ENCODE measurements at places on chromosomes 7 and 10.

- DNase-seq = no peak
Observed at GRCh38 chr10:71501402-71501801, 104.7 kb downstream of the CDH23 start.

- no peak for DNase-seq
Observed at GRCh38 chr7:13845601-13846000, 143.9 kb downstream of the ETV1 start.

- DNase-seq = no peak
Observed at GRCh38 chr7:14013898-14014297, 24.4 kb upstream of the ETV1 start.

GRCh38 chr7:100589341-100589947 lies 3.3 kb downstream of the FBXO24 start:
- no peak for DNase-seq

- no peak for DNase-seq
Observed at GRCh38 chr7:4100691-4101090, 581.4 kb upstream of the FOXK1 start.

GRCh38 chr10:126011995-126012394 lies 115.6 kb downstream of the FANK1 start:
- DNase-seq = no peak

- DNase-seq = no peak
Observed at GRCh38 chr10:95414844-95415485, 124.2 kb upstream of the PDLIM1 start.

- no peak for DNase-seq
Observed at GRCh38 chr7:121273467-121274167, 55.2 kb upstream of the WNT16 start.

GRCh38 chr10:100006243-100006886 lies 3.4 kb downstream of the DNMBP start:
- DNase-seq = no peak

DNA sequence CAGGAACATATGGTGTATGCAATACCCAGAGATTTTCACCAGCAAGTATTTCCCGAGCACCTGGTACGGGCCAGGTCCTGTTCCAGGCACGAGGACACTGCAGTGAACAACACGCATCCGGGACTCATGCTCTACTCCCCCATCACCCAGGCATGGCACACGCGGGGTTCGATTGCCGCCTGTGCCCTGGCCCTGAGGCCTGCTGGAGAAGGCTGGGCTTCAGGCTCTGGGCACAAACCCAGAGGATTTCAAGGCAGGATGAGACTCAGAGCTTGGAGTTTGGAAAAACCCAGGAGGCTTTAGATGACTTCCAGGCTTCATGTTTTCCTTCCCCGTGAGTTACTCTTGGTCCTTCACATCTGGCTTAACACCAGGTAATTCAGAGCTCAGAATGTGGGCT lies 143.5 kb downstream of the NEURL1 start:
- no peak for DNase-seq

DNA sequence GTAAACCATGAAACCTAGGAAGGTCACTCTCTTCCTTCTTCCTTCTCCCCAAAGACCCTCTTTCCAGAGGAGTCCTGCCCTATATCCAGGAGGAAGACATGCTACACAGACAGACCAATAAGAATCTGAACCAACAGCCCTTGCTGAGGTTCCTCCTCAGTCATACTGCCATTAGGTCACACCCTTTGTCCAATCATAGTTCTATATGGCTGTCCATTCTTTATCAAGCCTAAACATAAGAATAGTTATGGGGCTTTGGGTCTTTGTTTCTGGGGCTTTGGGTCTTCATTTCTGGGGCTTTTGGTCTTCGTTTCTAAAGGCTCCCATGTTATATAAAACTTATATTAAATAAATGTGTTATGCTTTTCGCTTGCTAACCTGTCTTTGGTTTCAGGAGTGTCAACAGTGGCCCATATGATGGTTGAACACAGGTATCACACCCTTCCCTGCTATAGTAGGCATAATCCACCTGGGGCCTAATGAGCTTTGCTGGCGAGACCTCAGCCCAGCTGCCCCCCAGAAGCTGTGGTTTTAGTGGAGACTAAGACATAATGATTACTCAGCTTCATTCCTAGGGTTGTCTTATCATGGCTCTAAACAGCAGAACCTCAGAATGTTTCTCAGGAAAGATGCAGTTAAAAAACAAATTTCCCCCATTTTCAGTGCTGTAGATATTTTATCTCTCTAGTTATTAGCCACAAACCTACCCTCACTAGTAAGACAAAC lies 91.6 kb downstream of the ELMO1 start:
- DNase-seq = no peak

DNA sequence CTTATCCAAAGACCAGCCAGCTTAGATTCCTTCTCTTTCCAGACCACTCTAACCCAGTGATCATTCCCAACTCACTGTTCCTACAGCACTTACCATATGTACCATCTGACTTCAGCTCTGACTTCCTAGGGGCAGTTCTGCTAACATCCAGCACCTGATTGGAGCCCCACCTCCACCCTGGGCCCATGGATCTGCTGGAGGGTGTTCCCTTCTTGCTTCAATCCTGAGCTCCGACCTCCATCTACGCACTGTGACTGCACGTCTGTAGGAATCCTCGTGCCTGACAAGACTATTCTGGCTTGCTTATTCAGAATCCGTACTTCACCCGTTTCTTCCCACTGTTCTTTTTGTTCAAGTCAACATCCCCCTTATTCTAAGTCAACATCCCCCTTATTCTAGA lies 57.6 kb downstream of the HIPK2 start:
- DNase-seq = no peak

DNA sequence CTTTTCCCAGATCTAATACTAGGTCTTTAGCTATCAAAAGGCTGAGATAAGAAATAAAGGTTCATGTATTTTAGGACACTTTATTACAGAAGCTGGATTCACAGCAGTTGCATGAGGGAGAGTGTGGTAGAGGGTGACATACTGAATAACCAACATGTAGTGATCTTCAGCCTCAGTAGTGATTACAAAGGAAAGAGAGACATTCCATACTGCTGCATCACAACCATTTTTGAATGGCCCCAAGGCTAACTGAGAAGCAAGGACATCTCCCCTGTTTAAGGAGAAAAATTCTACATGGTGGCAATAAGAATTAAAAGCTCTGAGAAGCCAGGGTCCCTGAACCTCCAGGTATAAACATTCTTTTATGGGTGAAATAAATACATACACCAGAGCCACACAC lies 35.3 kb downstream of the COG5 start:
- DNase-seq = no peak

DNA sequence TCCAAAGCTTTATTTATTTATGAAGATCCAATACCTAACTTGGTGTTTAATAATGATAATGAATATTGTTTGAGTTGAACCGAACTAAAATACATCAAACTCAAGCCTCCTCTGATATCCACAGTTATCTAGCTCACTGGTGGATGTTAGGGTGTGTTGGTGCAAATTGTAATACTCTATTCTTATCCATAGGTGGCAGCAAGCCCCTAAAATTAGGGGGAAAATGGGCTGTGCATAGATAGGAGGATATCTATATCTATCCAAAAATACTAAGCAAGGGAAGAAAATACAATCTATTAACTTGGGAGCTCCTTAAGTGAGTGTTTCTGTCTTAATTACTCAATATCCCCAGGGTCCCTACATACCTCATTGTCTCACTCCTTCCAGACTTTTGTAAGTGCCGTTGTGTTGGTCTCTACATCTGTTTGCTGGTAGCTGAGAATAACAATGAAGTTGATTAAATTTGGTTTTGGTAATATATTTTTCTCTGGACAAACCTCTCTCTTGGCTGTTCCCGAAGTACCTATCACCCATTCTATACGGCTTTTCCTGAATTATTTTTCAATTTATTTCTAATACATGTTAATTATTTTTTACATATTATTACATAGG lies 55.0 kb upstream of the VWDE start:
- no peak for DNase-seq

GRCh38 chr10:107164992-107165391 lies 486 bp upstream of the SORCS1 start:
- DNase-seq = no peak

- no peak for DNase-seq
Observed at GRCh38 chr10:69761320-69761719, 40.4 kb upstream of the COL13A1 start.

- no peak for DNase-seq
Observed at GRCh38 chr7:51602376-51602775, 285.8 kb upstream of the COBL start.

- no peak for DNase-seq
Observed at GRCh38 chr10:120019568-120019967, 127.0 kb downstream of the SEC23IP start.

- no peak for DNase-seq
Observed at GRCh38 chr7:30366606-30367005, 82.2 kb downstream of the ZNRF2 start.

- no peak for DNase-seq
Observed at GRCh38 chr7:88485821-88486220, 179.1 kb upstream of the STEAP4 start.

- no peak for DNase-seq
Observed at GRCh38 chr7:42549866-42550485, 313.0 kb upstream of the GLI3 start.

GRCh38 chr10:121091961-121092719 lies 241.0 kb downstream of the WDR11 start:
- no peak for DNase-seq

GRCh38 chr10:115020449-115020848 lies 72.7 kb upstream of the ATRNL1 start:
- DNase-seq = no peak

- DNase-seq = peak; percentile 56
Observed at GRCh38 chr7:102287111-102287980, 678 bp downstream of the SH2B2 start.

DNA sequence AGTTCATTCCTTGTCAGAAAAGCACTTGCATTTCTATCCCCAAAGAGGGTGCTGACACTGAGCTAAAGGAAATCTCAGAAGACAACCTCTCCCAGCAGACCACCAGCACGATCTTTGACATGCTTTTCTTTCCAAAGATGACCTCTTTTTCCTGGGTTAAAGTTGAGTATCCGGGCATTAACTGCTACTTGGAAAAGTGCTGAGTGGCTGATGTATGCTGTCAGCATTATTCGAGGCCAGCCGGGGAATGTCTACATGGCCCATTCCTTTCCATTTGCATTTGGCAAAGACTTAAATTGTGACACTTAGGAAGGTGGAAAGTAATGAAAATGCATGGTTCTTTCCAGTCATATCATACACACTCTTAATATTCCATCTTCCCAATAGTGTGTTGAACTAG lies 90.6 kb upstream of the SKAP2 start:
- DNase-seq = no peak

DNA sequence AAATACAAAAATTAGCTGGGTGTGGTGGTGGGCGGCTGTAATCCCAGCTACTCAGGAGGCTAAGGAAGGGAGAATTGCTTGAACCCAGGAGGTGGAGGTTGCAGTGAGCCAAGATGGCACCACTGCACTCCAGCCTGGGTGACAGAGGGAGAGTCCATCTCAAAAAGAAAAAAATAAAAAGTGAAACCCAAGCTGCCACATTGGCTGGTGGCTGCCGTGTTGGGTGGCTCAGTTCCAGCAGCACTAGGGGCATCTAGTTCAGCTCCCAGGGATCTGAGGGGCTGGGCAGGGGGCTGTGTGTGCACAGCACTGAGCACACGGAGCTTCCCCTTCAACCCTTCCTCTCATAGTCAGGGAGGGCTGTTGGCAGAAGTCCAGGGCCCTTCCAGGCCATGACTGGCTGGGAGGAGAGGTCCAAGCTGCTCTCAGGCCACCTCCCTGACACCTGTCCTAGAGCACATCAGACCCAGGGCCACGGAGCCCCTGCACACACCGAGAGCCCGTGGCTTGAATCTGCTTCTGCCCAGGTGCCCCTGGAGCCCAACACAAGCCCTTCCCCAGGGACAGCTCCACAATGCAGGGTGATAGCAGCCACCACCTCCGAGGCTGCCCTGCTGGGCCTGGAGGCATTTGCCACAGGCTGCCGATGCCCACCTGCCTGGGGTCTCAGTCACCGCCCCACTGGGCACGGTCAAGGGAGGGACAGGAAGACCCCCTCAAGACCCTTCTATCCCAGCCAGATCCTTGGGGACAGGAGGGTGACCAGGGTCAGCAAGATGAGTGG lies 47.3 kb downstream of the YKT6 start:
- DNase-seq = no peak

DNA sequence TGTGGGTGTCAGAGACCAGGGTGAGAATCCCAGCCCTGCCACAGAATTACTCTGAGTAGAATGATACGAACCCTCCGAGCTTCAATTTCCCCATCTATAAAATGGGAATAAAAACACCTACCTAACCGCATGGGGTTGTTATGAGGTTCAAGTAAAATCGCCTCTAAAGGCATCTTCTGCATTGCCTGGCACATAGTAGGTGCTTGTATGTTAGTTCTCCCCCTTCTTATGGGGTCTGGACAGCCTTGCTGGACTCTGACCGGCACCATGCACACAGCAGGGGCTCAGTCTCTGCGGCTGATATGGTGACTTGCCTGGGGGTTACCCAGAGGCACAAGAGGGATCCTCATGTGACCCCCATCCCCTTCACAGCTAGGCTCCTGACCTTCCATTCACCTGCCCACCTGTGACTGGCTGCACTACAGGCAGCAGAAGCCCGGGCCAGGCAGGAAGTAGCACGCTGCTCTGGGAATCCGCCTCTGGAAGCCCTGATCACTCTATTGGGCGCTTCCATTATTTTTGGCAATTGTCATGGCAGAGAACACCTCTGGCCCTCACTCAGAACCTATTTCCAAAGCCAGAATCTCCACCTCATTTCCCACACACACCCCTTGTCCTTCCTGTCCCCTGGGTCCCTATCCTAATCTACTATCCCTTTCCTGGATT lies 6.0 kb downstream of the SH3PXD2A start:
- DNase-seq = no peak

DNA sequence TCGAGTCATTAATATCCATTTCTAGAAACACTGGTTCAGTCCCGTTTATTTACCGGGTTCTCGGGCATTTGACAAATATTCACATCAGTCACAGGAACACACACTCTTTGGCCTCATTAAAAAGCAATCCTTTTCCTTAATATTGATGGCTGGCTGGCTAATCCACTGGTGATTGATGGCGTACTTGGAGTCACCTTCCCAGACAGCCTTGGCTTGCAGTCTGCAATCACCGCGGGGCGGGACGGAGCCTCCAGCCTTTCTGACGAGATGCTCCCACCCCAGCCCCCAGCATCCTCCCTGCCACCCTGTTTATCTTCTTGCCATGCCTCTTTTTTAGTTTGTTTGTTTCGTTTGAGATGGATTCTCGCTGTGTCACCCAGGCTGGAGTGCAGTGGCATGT lies 36.6 kb downstream of the SRRM3 start:
- no peak for DNase-seq

- peak; percentile 78 for DNase-seq
Observed at GRCh38 chr10:24483701-24484100, 240.0 kb downstream of the ARHGAP21 start.

DNA sequence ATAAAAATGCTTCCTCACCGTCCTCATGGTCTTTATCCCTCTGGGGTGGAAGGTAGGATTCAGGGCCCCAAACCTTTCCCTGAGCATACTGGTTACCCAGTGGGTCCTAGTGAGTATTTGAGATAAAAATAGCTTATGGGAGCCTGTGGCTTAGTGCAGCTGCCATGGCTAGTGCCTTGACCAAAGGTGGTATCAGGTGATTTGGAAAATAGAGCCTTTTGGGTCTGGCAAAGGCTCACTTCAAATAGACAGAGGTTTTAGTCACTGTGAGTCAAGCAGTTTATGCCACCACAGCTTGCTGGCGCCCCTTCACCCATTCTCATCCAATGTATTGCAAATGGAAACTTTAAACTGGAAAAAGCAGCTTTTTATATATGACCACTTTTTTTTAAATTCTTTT lies 30.4 kb downstream of the PLAU start:
- DNase-seq = no peak

GRCh38 chr7:143406002-143406357 lies 2.7 kb downstream of the EPHA1 start:
- no peak for DNase-seq

GRCh38 chr7:155576900-155577508 lies 30.6 kb upstream of the CNPY1 start:
- DNase-seq = peak; percentile 39

Data from mucosa of descending colon (tissue), 3 donors.